NCI-H187 treated with DMSO at 0.1 percent for 48 hours (cell line): ENCODE measurements at places on chromosomes 7 and 10.

DNA sequence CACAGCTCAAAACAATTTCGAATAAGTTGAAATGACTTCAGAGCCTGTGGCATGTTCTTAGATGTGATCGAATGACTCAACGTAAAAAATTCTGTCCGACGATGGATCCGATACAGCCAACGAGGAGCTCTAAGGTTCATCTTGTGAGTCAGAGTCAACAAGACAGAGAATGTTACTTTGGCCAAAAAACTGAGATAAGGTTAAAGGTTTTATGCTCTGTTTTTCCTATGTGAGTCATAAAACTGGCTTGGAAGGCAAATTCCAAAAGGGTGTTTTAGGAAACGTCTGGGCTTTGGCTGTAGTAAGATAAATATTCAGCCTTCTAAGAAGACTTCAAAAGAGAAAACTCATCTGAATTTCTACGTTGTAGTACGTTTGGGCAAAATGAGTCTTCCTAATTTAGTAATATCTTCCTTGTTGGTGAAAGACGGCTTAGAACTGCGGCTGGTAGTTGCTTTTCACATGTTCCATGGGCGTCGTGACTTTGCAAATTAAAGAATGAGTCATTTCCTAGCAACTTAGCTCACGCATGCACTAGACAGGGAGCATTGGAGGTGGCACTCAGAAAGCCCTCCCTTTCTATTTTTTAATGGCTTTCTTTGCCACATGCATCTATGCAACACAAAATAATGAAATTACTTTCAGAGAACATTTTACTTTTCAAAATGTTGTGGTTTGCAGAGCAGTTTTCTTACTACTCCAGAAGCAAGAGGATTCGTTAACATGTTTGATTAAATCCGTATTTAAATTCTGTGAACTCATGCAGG lies 28.2 kb downstream of the PFKP start:
- DNase-seq = no peak

GRCh38 chr10:98249134-98249533 lies 18.9 kb downstream of the LOXL4 start:
- DNase-seq = no peak

DNA sequence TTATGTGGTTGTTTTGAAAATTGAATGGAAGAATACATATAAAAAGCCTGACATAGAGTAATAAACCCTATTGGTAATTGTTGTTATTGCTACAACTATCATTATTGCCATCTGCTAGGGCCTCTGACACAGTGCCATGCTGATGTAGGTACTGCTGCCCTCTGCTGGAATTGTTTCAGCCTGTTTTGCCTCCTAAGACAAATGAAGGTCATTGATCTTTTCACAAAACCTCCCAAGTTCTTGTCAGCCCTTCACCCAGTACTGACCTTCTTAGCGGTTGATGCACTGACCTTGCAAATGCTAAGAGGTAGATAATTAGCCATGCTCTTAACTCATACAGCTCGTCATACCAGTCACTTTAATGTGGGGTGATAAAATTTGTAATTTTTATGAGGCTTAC lies 975.2 kb downstream of the SORCS1 start:
- no peak for DNase-seq

DNA sequence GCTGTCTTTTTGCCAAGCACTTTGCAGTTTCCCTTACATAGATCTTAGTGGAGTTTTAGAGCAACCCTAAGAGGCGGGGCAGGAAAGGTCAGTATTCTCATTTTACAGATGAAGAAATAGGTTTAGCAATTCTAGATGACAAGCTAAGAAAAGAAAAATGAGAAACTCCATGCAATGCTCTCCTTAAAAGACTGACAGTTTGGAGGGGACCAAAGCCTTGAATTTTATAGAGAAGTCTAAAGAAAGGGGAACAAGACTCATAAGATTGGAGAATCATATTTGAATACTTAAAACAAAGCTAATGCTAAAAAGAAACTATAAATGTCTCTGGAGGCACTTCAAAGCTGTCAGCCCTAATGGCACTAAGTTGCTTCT lies 19.6 kb downstream of the CEP55 start:
- no peak for DNase-seq

DNA sequence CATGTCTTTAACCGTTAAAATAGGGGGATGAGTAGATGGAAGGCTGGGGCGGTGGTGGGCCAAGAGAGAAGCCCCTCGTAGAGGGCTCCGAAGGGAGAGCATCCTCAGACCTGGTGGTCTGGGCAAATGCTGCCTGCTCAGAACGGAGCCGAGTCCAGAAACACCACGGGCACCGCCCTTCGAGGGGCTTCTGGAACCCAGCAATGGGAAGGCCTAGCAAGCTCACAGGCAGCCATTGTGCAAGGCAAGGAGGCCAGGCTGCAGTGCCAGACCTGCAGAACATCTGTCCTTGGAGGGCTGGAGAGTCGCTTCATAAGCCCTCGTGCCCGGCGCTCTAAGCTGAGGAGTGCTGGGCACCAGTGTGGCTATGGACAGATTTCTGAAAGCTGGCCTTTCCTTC lies 644.1 kb upstream of the GALNT17 start:
- no peak for DNase-seq

- DNase-seq = peak; percentile 85
Measured at GRCh38 chr7:129948877-129949291, 3.9 kb downstream of the UBE2H start.

DNA sequence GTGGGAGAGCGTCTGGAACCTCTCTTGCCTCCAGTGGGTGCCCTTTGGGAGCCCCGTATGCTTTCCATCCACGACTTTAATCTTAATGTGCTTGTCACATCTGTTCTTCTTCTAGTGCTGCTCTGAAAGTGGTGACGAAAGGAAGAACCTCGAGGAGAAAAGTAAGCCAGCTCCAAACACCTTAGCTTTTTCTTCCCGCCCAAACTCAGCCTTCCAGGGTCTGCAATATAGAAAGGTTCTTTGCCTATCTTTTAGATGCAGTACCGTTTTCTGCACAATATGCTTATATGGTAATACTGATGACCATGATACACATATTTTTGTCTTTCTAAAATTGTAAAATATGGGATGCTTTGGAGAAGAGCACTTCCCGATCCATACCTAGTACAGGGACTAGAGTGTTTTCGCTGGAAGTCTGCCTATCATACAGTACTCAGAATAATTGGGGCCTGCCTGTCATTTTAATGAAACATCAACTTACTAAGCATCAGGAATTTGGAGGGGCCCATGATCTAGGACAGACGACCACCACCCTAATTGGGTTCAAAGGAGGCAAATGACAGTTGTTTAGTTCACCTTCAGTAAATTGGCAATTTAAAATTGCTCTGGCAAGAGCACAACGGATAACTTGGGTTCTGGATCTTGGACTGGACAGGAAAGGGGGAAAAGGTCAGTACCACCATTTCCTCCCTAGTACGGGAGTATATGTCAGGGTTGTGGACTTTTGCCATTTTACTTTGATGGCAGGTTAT lies 884 bp downstream of the RINT1 start:
- no peak for DNase-seq

DNA sequence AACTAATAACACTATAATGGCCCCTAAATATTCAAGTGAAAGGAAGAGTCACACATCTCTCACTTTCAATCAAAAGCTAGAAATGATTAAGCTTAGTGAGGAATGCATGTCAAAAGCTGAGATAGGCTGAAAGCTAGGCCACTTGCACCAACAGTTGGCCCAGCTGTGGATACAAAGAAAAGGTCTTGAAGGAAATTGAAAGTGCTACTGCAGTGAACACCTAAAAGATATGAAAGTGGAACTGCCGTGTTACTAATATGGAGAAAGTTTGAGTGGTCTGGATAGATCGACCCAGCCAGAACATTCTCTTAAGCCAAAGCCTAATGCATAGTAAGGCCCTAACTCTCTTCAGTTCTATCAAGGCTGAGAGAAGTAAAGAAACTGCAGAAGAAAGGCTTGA lies 12.1 kb upstream of the SNX13 start:
- no peak for DNase-seq

DNA sequence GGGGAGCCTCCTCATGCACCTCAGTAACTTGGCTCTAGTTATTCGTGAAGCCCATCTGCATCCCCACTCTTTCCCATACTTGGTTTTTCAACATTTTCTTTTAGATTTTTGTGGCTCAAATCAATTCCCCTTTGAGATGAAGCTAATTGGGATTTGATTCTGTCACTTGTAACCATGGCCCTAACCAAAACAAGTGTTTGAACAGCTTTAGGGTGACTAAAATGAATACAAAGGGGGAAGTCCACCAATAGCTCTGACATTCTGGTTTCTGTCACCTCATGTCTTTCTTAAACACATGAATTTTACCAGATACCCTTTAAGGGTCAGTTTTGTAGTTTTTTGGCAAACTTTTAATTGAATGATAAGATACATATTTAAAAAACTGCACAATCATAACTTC lies 87.0 kb downstream of the PCGF5 start:
- DNase-seq = no peak

GRCh38 chr10:12980713-12981306 lies 20.7 kb downstream of the CCDC3 start:
- no peak for DNase-seq

- DNase-seq = no peak
Measured at GRCh38 chr10:24561453-24561852, 162.2 kb downstream of the ARHGAP21 start.

- no peak for DNase-seq
Measured at GRCh38 chr10:124366825-124367224, 51.9 kb downstream of the OAT start.

DNA sequence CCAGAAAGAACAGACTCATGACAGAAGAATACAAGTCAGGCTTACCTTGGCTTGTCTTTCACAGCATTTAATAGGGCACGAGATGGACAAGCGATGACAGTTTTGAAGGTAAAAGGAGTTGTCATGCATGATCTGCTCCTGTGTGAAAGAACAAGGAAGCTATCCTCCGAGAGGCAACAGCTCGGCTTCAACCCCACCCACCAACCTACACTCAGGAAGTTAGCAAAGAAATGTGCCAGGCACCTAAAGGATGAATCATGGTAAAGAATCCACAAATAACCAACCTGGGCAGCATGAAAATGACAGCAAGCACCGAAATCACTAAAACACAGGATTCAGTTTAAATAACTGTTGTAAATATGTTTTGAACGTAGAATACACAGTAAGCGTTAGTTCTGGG lies 700.2 kb downstream of the TYW1 start:
- no peak for DNase-seq

GRCh38 chr7:37957221-37957970 lies 37.0 kb downstream of the EPDR1 start:
- DNase-seq = no peak

- DNase-seq = peak; percentile 55
Measured at GRCh38 chr10:1737222-1738061, at the start of gene ADARB2. Gene ADARB2 (minus strand): TSS chr10:1737525.

GRCh38 chr10:19843487-19843886 lies 27.3 kb downstream of the PLXDC2 start:
- no peak for DNase-seq

DNA sequence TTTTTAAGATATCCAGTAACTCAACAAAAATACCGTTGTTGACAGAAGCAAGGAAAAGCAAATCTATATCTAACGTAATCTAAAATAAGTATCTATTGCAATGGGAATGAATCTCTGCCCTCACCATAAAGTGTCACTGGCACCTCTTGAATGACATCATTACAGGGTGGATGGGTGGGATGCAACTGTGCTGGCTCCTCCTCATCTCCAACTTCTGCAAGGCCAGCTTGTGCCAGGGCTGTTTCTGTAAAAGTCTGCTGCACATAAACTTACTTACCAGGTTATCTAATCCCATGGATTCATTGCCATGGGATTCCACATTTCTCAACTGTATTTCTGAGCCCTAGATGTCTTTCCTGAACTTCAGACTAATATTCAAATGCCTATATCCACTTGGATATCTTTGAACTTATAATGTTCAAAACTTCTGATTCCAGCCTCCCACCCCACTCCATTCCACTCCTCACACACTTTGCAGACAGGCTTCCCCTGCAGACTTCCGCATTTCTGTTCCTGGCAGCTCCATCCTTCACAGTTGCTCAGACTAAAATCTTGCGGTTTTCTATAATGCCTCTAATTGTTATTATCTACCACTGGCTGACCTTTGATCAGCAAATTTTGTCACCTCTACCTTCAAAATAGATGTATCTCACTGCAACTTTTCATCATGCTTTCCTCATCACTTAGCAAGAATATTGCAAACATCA lies 10.7 kb downstream of the FGL2 start:
- no peak for DNase-seq

GRCh38 chr10:44198096-44198779 lies 186.7 kb downstream of the CXCL12 start:
- DNase-seq = no peak

- no peak for DNase-seq
Measured at GRCh38 chr7:36430881-36431280, 41.2 kb downstream of the ANLN start.

- DNase-seq = no peak
Measured at GRCh38 chr10:91354166-91355075, 55.7 kb upstream of the HECTD2 start.

DNA sequence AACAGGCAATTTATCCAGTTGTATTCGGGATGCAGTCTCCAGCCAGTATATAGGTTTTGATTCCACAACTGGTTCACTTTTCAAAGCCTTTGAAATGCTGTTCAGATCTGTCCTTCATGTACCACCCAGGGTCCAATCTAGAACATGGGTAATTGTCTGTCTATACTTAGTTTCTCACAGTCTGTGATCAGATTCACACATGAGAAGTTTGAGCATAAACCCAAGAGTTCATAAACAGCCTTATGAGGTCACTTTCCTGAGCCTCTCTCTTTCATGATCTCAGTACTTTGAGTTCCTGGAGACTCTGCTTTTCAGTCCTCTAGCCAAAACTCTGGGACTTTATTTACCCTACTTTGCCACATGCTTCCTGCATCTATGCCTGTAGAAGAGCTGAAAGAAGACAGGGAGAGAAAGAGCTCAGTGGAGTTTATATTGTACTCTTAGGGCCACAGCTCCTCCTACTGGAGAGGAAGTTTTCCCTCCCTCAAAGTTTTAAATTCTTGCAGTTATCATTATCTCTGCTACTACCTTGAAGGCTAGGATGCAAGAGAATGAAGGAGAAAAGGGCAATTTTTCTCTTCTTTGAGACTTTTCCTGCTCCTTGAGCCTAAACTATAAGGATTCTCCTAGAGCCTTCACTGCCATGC lies 172.0 kb downstream of the ZEB1 start:
- no peak for DNase-seq

DNA sequence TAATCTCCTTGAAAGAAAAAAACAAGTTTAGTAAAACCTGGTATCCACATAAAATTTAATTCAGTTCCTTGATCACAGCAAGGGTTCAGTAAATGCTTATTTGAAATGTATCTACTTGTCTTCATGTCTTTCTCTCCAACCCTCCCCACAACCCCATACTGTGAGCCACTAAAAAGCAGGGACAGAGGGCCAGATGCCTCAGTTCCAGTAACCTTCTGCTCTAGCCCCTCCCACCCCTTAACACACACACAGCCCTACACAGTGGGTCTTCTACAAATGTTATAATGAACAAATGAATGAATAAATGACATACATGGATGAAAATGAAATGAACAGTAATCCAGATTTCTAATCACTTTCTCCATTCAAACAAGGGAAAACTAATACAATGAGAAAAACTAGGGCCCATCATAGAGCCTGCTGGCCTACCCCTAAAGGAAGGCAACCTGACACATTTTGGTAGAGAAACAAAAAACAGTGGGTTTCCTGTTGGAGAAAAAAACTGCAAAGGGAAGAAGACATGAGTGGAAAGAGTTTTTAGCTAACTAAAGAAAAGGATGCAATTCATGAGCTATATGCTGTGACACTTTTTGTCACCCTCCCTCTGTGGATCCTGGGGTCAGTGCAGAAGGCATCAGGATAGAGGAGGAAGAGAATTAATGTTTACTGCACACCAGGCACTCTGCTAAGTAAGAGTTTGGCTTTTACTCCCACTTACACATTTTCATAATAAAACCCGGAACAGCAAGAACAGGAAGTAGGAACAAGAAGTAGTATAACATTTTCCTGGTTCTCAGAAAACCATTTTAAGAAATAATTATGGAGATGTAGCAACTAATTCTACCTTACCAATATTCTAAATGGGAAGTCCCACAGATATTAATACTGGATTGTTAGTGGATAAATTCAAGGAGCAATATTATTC lies 38.1 kb downstream of the ELMO1 start:
- no peak for DNase-seq
